Fibroblast of the conjunctiva (primary cell): ENCODE measurements at places on chromosomes 12 and 14.
A peak's percentile ranks its signal among the peaks of the same experiment; 100 is the strongest.

GRCh38 chr12:124396544-124397398, 101.9 kb downstream of the RFLNA start:
- DNase-seq = no peak

GRCh38 chr12:30573145-30573544, 122.5 kb downstream of the IPO8 start:
- no peak for DNase-seq

GRCh38 chr12:68612202-68612601, 1.5 kb downstream of the RAP1B start:
- no peak for DNase-seq

DNA sequence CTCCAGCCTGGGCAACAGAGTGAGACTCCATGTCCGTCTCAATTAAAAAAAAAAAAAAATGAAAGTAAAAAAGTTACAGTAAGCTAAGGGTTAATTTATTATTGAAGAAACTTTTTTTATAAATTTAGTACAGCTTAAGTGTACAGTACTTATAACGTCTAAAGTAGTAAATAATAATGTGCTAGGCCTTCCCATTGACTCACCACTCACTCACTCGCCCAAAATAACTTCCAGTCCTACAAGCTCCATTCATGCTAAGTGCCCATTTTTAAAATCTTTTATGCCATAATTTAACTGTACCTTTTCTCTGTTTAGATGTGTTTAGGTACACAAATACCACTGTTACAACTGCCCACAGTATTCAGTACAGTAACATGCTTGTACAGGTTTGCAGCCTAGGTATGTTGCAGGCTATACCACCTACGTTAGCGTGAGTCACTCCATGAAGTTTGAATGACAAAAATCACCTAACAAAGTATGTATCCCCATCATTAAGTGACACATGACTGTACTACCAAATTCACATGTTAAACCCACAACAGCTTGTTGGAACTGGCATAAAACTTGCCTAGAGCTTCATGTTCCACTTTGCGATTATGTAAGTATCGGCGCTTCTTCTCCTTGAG, 10.7 kb downstream of the KANSL2 start:
- no peak for DNase-seq

GRCh38 chr12:115149685-115150378, 465.9 kb upstream of the TBX3 start:
- peak; percentile 67 for DNase-seq

DNA sequence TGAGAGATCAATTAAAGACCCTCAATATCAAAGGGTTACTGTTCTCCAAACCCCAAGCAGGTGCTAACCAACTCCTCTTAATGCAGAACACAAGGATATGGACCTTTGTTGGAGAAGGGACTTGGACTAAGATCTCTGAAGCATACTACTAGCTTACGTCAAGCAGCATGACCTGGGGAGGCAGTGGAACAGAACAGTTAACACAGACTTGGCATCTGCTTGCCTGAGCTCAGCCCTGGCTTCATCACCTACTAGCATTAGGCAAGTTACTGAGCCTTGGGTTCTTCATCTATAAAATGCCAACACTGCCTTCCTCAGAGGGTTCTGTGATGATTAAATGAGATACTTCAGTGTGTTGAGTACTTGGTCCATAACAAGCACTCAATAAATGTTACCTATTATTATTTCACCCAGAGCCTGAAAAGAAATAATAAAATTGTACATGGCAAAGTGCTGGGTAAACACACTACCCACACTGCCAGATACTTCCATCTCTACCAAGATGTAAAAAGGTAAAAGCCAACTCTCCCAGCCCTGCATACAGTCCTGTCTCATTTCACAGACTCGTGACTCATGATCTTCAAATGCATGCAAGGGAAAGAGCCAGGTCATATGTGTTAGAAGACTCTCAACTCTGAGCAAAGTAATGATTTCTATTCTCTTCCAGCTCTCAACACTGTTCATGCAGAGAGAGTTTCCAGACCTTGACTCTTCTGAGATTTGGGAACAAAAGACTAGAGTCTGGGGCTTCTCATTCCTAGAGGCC, 39.7 kb downstream of the FMNL3 start:
- DNase-seq = no peak

DNA sequence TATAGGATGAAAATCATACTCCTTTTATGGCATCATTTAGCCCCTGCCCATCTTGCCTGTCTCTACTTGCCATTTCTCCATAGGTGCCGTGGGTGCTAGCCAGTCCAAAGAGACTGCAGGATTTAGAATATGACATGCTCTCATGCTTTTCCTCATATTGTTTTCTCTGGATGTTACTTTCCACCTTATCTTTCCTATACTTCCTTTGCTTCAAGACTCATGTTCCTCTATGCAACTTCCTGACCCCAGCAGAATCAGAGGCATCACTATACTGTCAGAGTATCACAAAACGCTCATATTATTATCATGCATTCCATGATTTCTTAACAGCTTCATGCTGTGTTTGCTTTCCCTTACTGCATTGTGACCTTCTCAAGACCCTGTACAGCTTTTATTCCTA, 220.8 kb upstream of the ABCD2 start:
- no peak for DNase-seq

DNA sequence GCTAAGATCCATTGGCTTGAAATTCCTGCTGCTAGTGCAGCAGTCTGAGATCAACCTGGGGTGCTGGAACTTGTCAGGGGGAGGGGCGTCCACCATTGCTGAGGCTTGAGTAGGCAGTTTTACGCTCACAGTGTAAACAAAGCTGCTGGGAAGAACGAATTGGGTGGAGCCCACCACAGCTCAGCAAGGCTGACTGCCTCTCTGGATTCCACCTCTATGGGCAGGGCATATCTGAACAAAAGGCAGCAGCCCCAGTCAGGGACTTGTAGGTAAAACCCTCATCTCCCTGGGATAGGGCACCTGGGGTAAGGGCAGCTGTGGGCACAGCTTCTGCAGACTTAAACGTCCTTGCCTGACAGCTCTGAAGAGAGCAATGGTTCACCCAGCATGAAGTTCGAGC, 191.7 kb downstream of the ALG10B start:
- DNase-seq = no peak

DNA sequence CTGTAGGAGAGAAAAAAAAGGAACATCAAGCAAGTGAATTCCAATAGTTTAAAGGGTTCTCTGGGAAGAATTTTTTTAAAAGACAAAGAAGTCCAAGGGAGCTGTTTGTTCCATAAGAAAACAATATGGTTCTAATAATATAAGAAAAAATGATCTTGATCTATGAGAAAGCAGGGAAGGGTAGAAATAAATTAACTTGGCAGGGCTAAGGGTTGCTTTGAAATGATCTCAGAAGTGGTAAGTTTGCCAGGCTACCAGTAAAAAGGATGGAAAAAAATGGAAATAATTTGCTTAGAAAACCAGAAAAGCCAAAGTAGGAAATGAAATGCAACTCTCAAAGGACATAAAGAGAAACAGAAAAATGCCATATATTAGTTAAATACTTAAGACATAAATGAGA, 41.7 kb upstream of the EMP1 start:
- DNase-seq = no peak

GRCh38 chr12:109385339-109386058, 37.8 kb downstream of the MYO1H start:
- DNase-seq = peak; percentile 47

- DNase-seq = no peak
Observed at GRCh38 chr12:47868041-47868440, 36.8 kb downstream of the VDR start.

DNA sequence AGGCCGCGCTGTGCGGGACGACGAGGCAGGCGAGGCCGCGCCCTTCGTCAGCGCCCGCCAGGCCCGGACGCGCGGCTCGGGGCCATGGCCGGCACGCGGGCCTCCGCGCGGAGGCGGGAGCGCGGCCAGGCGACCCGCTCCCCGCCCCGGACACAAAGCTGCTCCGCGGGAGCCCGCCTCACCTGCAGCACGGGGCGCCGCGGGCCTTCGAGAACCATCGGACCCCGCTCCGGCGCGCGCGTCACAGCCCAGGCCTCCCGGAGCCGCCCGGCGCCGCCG, 342 bp downstream of the DICER1 start:
- no peak for DNase-seq

DNA sequence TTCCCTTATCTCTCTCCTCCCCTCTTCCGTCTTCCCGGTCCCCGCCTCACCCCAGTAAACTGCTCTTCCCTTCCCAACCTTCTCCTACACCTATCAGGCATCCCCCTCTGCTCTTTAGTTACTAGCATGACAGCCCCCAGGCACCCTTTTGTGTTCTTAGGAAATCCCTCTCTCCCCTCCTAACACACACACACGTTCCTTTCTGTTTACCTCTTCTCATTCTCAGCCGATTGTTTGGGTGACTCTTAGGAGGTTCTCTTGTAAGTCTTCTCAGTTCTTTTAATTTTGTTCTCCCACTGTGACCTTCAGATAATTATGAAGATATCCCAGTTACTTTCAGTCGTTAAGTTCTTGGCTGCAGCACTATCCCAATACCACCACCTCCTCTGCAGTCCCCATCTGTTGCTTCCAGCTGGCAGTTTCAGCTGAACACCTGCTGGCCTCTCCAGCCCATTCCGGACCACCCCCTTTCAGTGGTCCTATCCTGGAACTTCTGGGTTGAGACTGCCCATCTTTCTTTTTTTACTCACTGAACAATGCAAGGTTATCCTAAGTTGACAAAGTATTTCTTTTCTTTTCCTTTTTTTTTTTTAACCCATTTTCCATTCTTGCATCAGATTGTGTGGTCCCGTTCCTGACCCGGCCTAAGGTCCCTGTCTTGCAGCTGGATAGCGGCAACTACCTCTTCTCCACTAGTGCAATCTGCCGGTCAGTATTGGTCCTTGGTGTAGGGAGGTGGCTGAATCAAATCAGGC, 711 bp downstream of the MARS1 start:
- DNase-seq = no peak

GRCh38 chr12:92244036-92244435, 98.4 kb upstream of the BTG1 start:
- DNase-seq = peak; percentile 68

- DNase-seq = no peak
Observed at GRCh38 chr12:62656591-62657362, 190.2 kb downstream of the MON2 start.

GRCh38 chr14:27995691-27996090, 770.9 kb upstream of the FOXG1 start:
- DNase-seq = no peak

- DNase-seq = no peak
Observed at GRCh38 chr14:86530457-86530856, 1000.5 kb downstream of the FLRT2 start.

- peak; percentile 69 for DNase-seq
Observed at GRCh38 chr14:74804219-74804825, 41.2 kb downstream of the YLPM1 start.

- no peak for DNase-seq
Observed at GRCh38 chr14:39665075-39665475, 232.8 kb upstream of the FBXO33 start.

GRCh38 chr12:118344829-118345228, 27.9 kb downstream of the TAOK3 start:
- DNase-seq = no peak

DNA sequence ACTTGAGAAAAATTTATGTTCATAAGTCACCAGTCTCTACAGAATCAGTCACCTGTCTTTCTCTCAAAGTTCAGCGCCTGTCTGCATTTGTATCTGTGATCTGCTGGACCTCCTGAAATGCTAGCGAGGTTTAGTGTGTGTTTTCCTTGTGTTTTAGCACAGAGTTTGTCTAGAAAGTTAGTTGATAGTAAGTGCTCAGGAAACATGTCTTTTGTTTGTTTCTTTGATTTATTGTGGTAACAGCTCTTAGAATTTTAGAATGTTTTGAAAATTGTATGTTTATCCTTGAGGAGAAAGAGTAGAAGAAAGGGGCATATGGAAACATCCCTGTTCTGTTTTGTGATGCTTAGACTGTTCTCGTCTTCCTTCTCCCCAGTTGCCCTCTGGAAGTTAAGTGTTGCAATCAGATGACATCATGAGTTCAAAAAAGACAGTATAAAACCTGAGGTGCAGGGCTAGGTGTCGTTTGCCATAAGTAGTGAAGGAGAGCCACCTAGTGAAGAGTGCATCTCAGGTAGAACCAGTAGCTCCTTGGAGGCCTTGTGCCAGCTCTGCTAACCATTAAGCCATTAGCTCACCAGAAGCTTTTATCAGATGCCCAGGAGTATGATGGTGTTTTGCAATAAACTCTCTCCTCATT, 44.8 kb downstream of the FBXW8 start:
- peak; percentile 22 for DNase-seq

DNA sequence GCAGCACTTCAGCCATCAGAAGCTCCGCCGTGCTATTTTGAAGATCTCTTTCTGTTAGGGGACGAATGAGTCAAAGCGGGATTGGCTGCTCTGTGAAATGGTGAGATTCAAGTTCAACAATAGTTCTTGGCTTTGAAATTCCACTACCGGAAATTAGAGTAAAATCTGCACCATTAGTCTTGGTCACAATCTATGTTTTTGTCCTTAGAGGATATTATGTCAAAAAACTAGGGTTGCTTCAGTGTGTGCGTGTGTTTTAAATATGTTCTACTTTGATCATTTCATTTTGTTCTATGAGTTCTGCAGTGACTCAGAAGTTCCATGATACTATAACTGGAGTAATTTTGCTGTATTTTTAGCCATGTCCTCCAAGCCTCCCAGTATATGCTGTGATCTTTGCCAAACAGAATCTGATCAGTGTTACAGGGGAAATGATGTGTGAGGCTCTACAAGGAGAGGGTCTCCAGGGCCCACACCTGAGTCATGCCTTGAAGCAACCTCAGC, 22.6 kb downstream of the GPHB5 start:
- DNase-seq = no peak

GRCh38 chr12:103802586-103802886, 38.5 kb downstream of the NT5DC3 start:
- DNase-seq = no peak

- DNase-seq = no peak
Observed at GRCh38 chr12:132478845-132479244, 11.1 kb upstream of the FBRSL1 start.

GRCh38 chr12:96368233-96368632, 32.0 kb downstream of the CDK17 start:
- no peak for DNase-seq

- DNase-seq = no peak
Observed at GRCh38 chr12:25935355-25936144, 22.9 kb upstream of the RASSF8 start.

DNA sequence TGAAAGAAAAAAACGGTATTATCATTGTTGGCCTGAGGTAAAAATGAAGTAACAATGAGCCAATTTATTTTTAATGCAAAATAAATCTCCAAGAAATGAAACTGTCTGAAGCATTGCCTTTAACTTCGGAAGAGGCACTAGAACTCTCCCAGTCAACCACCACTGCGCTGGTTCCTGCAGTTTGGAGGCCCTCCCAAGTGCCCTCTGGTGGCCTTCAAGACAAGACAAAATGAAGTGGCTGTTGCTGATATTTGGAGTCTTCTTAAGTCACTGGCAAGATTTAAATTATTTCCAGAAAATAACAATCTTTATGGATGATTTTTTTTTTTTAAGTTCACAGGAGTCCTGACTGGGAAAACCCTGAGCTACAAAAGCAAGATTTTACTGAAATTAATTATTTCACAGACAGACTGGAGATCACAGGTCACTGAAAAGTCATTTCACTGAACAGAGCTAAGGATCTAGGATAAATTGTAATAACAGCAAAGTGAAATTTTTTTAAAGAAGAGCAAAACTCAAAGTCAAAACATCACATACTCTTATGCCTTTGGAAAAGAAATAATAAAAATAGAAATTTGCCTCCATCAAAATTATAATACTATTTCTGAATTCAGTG, 58.2 kb downstream of the DICER1 start:
- peak; percentile 71 for DNase-seq

- no peak for DNase-seq
Observed at GRCh38 chr14:88323523-88324199, 592 bp upstream of the KCNK10 start.

- no peak for DNase-seq
Observed at GRCh38 chr12:116202940-116203339, 74.6 kb downstream of the MED13L start.

- DNase-seq = no peak
Observed at GRCh38 chr14:45658226-45658916, 405.4 kb upstream of the MIS18BP1 start.
